Right renal cortex interstitium (tissue), 3 donors: ENCODE measurements at places on chromosomes 7 and 10. TPM values are rescaled to one million over a fixed set of nuclear protein-coding genes. Genes with fewer than 3 reads are reported as not detected.

Gene RGS10
- 36.3 TPM for polyA plus RNA-seq

- no peak for DNase-seq
Observed at GRCh38 chr10:14798636-14799035, 23.9 kb upstream of the FAM107B start.

DNA sequence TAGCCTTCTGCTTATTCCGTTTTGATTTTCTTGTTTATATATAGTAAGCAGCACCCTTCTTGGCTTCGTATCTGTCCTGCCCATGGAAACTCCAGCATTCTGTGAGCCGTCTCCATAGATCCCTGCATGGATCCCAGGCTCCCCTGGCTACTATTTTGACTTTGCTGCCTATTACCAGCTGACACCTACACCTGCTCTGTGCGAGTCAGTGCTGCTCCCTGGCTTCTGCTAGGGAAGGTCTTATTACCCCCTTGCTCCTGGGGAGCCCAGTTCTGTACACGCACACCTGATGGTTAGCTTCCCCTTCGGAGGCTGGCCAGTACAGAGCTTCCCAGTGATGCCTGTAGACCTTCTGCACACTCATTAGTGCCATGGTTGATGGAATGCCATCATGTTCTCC is 35.4 kb downstream of the NACAD start:
- no peak for DNase-seq

DNA sequence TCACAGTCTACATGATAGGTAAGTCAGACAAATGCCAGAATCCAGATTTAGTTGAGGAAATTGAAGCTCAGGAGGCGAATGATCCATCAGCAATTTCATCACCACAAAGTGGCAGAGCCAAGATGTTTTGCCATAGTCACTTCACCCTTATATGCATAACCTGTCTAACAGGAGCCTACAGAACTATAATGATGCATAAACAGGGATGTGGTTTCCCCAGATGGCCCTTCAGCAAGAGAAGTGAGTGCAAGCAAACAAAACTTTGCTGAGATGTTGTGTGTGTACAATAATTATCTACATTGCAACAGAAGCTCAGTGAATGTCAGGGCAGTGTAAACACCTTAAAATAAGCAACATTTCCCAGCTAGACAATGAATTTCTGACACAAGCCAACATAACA is 28.6 kb downstream of the PON3 start:
- no peak for DNase-seq

Gene NACAD
- polyA plus RNA-seq, result 7.6 TPM

Gene CDC14C
- polyA plus RNA-seq, result 0.06 TPM

DNA sequence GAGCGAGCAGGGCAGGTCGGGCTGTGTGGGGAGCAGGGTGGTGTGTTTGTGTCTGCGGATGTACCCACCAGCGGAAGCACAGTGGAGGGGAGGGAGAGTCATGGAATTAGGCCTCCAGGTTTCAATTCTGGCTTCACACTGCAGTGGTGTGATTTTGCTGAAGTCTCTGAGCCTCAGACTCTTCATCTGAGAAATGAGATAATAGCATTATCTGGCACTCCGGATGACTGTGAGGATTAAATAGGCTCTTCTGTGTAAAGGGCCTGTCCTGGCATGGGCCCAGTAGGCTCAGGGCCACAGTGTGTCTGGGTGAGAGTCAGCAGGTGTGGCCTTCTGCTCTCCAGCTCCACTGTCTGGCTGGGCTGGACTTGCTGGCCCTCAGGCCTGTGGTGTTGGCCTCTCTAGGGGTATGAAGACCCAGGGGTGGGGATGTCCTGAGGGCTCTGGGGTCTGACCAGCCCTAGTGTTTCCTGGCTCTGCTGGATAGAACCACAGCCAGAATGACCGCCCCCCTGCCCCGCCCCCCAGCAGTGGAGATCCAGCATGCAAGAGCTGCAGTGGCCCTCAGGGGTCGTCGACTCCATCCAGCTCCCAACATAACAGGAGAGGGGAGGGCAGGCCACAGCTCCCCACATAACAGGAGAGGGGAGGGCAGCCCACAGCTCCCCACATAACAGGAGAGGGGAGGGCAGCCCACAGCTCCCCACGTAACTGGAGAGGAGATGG is 178.6 kb downstream of the RPS24 start:
- no peak for DNase-seq

GRCh38 chr7:98870807-98871491 is 1.1 kb upstream of the TMEM130 start:
- DNase-seq, result no peak

Gene OPTN
- polyA plus RNA-seq, result 38.1 TPM

DNA sequence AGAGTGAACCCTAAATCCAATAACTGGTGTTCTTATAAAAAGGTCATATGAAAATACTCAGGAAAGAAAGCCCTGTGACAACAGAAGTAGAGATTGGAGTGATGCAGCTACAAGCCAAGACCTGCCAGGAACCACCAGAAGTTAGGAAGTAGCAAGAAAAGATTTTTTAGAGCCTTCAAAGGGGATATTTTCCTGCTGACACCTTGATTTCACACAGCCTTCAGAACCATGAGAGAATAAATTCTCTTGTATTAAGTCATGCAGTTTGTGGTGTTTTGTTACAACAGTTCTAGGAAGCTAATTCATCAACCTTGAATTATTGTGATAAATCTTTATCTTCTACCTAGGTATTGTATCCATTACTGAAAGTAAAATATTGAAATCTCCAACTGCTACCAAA is 81.0 kb downstream of the HYCC1 start:
- no peak for DNase-seq
